ENCODE measurements at places on chromosomes 11 and 22.

- DNase-seq = no peak
Observed at GRCh38 chr22:29901354-29901753, 18.4 kb downstream of the MTMR3 start.

- no peak for DNase-seq
Observed at GRCh38 chr22:35296051-35296450, 3.6 kb upstream of the TOM1 start.

- peak; percentile 3 for DNase-seq
Observed at GRCh38 chr11:67301951-67302516, 1.3 kb upstream of the SSH3 start.

DNA sequence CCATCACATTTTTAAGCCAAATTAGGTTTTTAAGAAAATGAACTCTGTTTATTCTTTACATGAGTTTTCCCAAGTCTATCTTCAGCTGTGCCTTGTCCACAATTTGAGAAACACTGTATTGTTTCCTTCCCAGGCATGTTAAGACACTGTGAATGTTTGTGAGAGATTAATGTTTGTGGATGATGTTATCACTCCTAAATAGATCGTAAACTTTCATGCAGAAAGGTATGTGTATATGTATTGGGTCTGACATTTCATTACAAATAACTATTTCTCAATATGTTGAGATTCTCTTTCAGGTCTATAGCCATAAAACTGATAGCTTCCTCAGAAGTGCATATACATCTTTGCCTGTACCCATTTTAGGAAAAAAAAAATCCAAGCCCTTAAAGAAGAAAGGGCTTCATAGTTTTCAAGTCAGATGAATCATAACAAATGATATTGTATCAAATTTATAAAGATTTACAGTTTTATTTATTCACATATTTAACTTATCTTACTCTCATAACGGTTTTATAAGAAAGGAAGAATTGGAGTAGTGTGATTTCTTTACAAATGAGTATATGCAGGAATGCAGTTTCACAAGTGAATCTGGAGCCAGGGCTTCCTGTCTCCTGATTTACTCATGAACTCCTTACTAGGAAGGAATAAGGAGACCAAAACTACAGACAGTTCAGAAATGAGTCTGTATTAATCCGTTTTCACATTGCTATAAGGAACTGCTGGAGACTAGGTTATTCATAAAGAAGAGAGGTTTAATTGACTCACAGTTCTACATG is 11.2 kb downstream of the OR8D1 start:
- DNase-seq = no peak

GRCh38 chr22:21451545-21452520 is 15.4 kb upstream of the TMEM191C start:
- no peak for DNase-seq

- DNase-seq = peak; percentile 78
Observed at GRCh38 chr22:20238536-20238900, 29.6 kb downstream of the RTN4R start.
